ENCODE measurements at places on chromosomes 7 and 10.
A peak's percentile ranks its signal among the peaks of the same experiment; 100 is the strongest.

DNA sequence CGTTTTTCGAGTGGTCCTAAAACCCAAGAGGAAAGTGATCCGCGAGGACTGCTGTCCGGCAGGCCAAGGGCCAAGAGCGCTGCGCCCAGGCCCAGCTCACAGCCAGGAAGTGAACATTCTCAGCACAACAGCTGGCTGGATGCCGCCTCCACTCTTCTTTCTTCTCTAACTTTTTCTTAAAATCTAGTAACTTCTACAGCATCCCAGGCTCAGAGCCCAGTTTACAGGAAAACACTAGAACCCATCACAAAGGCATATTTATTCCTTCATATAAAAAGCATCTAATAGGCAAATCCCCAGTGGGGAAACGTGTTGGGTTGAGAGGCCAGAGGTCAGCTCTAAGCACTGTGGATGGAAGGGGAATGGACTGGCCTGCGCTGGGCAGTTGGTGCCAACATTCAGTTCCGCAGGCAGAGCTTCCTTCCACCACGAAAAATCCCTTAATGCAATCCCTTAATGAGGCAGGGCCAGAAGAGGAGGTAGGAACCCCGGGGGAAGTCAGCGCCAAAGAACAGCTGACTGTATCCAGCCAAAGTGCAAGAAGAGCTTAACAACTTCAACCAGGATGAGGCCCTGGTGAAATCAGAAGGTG lies 74.8 kb downstream of the ZRANB1 start:
- DNase-seq: no peak

GRCh38 chr7:71574153-71574860 lies 442.4 kb downstream of the GALNT17 start:
- no peak for DNase-seq

DNA sequence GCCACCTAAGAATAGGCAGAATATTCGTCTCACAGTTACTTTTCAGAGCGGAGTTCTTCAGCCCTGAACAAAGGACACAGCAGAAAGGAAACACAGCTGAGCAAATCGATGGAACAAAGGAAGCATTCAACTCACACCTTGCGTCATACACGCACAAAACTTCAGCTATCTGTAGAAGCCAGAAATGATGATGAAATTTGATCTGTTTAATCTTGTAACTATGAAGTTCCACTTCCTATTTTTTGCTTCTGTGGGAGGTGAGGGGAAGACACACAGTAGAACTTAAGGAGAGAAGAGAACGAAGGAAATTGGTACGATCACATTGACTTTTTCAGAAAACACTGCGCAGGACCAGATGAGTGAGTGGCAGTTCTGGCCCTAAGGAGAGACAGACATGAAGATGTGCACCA lies 26.2 kb downstream of the FAM171A1 start:
- DNase-seq: no peak

GRCh38 chr7:83640240-83640639 lies 8.7 kb downstream of the SEMA3E start:
- DNase-seq: no peak

- DNase-seq: no peak
These were observed 183.0 kb downstream of the LRRC4 start for GRCh38 chr7:127848241-127848640.

DNA sequence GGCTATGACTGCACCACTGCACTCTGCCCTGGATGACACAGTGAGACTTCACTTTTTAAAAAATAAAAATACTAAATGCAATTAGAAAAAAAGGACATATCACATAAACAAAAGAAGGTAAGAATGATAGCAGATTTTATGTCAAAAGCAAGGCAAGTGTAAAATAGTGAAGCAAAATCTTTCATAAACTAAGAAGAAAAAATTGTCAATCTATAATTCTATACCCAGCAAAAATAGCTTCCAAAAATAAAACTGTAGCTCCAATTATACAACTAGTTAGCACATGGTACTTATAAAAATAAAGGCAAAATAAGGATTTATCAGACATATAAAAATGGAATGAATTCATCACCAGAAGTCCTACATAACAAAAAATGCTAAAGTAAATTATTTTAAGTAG lies 85.4 kb upstream of the SVIL start:
- DNase-seq: no peak

- DNase-seq: peak; percentile 34
These were observed 33.9 kb downstream of the BNIP3 start for GRCh38 chr10:131947631-131948347.

DNA sequence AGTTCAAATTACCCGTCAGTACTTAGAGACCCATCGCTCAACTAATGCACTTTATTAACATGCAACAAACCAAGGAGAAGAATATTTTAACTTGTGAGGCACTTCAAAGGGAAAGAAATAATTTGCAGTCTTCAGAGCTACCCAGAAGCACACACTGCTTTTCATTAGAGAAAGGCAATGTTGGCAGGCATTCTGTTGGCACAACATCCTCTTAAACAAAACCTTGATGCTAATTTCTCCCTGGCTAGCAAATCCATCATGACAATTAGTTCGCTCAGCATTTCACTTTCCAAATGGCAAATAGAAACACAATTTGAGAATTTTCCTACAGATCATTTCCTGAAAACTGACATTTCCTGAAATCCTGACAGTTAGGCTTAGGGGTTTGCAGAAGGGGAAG lies 155.6 kb upstream of the FAM13C start:
- DNase-seq: no peak
